ENCODE measurements at places on chromosomes 3 and 15.

DNA sequence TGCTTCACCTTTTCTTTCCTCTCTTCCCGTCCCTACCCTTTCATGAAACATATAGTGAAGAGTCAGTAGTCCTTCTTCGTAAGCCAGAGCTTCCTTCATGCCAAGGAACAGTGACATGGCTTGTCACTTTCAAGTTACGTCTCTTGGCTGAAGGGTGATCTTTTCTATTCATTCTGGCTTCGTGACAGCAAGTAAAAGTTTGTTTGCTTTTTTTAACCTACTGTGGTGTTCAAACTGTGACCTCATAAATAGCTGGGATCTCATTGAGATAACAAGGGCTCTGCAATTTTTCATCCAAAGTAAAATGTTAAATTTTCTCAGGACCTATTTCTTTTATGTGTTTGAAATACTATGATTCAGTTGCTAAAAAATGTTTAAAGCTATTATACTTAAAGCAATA, 10.5 kb downstream of the CDIN1 start:
- peak; percentile 64 for DNase-seq

DNA sequence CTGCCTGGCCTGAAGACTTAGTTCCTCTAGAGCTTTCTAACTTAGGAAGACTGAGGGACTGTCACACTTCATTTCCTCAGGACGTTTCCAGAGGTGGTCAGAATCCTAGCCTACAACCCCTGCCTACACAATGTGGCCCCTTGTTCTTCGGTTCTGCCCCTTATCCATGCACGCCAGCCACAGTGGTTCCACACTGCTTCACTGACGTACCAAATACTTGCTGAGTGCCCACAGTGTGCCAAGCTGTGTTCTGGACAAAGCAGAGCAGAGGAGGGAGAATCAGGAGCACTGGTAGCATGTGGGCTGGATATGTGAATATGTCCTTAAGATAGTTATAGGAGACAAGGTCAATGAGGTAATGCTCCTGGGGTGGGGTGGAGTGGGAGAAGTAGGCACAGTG, 70.5 kb upstream of the SAMMSON start:
- no peak for DNase-seq

DNA sequence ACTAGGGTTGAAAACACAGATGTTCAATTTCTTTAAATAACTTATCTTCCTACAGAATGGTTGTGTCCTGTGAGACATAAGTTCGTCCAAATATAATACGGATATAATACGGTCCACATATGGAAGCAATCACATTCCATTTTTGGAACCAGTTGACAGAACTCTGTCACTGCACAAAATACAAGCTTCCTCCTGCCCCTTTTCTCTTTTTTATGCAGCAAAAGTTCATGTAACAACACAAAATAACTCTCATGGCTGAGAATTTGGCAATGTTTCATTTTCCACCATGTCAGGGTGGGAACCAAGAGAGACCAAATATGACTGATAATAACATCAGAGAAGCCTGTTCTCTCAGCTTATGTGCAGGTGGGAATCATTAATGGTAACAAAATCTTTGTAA, 158.1 kb upstream of the ZNF385D start:
- no peak for DNase-seq

DNA sequence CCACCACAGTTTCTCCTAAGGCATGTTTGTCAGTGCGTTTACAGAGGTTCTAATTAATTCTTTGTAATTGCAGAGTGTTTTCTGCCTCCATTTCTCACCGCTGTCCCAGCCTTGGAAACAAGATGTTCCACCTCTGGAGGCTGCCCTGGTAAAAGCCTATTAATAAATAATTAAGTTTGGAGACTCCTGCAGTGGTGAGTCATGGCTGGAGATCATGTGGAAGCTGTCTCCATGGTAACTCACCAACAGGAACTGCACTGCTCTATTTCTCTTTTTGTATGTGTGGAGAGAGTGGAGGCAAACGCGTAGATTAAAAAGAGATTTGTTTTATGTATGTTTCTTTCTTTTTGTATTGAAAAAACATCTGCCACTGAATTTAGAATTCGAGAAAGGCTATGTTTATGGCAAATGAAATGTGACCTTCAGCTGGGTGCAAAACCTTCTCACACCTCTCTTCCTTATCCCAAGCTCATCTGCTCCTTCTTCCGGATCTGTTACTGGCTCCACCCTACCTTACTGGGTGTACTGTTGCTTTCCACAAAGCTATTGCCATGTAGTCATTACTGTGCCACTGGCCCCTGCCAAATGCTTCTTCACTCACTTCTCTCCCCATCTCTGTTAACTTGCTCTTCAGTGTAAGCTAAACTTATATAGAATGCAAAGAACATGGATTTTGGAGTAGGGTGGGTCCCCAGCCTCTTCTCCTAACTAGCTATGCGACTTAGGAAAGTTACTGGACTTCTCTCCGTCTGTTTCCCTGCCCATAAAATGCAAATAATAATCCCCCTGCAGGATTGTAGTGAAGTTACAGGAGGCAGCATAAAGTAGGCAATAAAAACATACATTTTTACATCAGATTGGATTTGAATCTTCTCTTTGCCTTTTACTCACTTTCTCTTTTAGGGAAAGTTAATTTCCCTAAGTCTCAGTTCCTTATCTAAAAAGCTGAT, 778.5 kb downstream of the NTRK3 start:
- DNase-seq, result peak; percentile 85

DNA sequence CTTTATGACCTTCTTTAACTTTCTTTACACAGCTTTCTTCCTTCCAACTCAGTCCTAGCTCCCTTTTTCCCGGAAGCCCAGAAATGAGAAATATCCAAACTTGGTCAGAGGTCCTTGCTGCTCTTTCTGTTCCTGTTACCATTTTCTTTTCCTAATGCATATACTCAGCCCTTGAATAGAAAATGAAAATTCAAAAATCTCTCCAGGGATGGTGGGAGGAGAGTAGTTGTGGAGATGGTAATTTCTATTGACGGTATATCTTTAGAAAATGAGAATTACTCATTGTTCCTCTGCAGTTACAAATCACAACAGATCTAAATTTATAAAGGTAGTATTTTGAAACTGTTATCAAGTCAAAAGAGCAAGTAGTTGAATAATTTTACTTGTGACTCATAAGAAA, 255.1 kb downstream of the NEK10 start:
- DNase-seq, result no peak

DNA sequence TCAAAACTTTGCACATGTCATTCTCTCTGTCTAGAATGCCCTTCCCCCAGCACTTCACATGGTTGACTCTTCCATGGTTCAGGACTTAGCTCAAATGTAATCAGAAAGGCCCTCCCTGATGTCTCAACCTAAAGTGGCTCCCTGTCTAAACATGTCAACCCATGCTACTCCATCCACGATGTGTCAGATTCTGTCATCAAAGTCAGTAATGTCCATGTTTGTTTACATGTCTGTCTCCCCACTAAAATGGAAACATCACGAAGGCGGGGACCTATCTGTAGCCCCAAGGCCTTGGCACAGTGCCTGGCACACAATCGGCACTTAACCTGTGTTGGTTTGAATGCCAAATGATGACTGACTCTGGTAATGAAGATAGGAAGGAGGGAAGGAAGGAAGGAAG, 20.8 kb upstream of the SNTN start:
- no peak for DNase-seq

DNA sequence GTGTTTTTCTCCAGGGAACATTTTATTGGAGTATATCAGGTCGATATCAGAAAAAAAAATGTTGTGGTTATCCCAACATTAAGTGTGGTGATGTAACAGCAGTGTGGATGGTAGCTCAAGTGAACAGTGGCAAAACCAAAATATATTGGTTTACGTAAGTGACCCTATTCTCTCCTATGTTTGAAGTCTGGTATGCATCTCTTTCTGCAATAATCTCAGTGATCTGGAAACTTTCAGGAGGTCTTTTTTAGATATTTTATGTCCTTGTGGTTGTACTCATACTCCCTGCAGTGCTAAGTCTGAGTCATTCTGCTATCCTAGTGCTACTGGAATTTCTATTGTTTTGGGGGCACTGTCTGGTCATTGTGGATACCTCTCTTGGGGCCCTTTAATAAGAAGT, 137.9 kb downstream of the SNRPN start:
- peak; percentile 71 for DNase-seq

Data from amniotic epithelial cell (primary cell).